Hippocampal formation (tissue), 2 donors: ENCODE measurements at places on chromosomes 6 and 20.

GRCh38 chr6:105739764-105740163 lies 336.9 kb upstream of the PREP start:
- DNase-seq = no peak

DNA sequence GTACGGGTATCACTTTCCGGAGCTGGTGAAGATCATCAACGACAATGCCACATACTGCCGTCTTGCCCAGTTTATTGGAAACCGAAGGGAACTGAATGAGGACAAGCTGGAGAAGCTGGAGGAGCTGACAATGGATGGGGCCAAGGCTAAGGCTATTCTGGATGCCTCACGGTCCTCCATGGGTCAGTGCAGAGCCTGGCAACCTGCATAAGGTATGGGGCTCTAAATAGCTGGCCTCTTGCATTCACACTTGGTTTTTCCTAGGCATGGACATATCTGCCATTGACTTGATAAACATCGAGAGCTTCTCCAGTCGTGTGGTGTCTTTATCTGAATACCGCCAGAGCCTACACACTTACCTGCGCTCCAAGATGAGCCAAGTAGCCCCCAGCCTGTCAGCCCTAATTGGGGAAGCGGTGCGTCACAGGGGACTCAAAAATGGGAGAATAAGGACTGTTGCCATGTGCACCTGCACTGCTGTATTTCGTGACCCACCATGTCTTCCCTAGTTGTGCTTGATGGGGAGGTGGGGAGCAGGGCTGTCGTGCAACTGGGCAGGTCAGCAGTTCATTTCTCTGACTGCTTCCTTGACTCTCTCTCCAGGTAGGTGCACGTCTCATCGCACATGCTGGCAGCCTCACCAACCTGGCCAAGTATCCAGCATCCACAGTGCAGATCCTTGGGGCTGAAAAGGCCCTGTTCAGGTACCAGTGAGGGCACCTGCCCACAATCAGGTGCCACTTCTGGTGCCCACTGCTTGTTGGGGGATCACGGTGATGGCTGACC lies 3.1 kb downstream of the NOP56 start:
- no peak for DNase-seq

- no peak for DNase-seq
Measured at GRCh38 chr20:16005915-16006493, 567.2 kb downstream of the KIF16B start.

DNA sequence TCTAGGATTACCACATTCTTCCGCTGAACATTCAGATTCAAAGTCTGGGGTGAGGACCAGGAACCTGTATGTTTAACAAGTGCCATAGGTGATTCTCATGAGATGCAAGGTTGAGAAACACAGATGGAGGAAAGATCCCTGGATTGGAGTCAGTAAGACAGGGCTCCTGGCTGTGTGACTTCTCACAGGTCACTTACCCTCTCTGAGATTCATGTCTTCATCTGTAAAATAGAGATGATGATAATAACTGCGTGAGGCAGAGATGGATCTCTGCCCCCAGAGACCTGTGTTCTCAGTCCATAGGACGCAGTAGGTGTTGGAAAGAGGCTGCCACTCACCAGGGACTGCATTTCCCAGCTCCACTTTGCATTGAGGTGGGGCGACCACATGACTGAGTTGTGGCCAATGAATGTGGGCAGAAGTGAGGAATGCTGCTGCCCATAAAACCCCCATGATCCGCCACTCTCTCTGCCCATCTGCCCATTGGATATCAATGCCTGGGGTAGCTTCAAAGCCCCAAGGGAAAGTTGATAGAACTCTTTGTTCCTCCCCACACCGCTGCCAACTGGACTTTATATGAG lies 13.6 kb upstream of the GDAP1L1 start:
- no peak for DNase-seq

- DNase-seq = no peak
Measured at GRCh38 chr6:48736501-48737206, 625.7 kb upstream of the PTCHD4 start.

- no peak for DNase-seq
Measured at GRCh38 chr20:31833130-31833930, 12.1 kb downstream of the FOXS1 start.

GRCh38 chr20:55253781-55254180 lies 751.5 kb downstream of the CBLN4 start:
- DNase-seq = no peak

DNA sequence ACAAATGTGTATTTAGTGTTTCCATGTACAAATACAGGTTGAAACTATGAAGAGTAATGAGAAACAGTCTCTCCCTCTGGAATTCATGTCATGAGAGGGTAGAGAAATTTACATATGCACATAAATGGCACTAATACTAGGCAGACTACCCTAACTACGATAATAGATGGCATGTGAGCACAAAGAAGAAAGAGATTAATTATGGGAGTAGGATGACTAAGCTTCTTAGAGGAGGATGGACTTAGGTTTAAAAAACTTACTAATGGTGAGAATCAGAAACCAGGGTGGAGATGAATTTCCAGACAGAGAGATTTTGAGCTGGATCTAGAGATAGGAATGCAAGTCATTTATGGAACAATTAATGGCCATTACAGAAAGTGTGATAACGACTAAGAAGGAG lies 225.3 kb upstream of the HTR1E start:
- no peak for DNase-seq

DNA sequence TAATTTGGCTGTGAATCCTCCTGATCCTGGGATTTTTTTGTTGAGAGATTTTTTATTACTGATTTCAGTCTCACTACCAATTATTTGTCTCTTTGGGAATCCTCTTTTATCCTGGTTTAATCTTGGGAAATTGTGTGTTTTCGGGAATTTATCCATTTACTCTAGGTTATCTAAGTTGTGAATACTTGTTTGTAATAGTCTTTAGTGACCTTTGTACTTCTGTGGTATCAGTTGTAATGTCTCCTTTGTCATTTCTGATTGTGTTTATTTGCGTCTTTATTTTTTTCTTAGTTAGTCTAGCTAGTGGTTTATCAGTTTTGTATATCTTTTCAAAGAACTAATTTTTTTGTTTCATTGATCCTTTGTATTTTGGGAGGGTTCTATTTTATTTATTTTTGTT lies 27.3 kb upstream of the ZNF337 start:
- no peak for DNase-seq

GRCh38 chr6:80607811-80608391 lies 501.4 kb downstream of the BCKDHB start:
- no peak for DNase-seq

- DNase-seq = no peak
Measured at GRCh38 chr20:57847104-57847503, 137.3 kb upstream of the PMEPA1 start.

DNA sequence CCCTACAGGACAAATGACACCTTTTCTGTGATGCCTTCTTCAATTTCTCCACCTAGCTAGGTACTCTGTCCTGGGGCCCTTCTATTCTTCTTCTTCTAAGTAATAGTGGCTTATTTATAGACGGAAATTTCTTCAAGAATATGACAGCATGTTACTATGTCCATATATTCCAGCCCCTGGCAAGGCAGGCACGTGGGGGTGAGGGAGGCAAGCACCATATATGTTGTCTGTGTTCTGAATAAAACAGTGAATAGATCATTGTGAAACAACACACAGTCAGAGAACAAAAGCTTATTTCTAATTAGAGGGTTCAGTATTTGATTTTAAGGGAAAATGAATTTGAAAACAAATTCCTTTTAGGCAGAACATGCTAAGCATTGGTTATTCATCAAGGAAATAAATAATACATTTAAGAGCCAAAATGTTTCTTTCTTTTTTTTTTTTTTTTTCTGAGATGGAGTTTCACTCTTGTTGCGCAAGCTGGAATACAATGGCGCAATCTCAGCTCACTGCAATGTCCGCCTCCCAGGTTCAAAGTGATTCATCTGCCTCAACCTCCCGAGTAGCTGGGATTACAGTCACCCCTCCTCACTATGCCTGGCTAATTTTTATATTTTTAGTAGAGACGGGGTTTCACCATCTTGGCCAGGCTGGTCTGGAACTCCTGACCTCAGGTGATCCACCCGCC lies 6.2 kb downstream of the HEBP2 start:
- no peak for DNase-seq

DNA sequence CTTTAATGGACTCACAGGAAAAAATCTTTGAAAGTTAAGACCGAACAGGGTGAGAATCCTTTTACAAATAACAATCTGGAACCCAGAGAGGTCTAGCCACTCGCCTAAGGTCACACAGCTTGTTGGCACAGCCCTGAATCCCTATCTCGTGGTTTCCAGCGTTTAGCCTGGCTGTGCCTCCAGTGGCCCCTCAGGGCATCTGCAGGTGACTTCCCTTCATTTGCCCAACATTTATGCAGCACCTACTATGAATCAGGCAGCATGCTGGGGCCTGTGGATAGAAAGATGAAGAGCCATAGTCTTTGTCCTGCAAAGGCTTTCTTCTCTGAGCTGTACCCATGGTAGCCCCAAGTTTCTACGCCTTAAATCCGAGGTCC lies 2.6 kb upstream of the NR2E1 start:
- no peak for DNase-seq

DNA sequence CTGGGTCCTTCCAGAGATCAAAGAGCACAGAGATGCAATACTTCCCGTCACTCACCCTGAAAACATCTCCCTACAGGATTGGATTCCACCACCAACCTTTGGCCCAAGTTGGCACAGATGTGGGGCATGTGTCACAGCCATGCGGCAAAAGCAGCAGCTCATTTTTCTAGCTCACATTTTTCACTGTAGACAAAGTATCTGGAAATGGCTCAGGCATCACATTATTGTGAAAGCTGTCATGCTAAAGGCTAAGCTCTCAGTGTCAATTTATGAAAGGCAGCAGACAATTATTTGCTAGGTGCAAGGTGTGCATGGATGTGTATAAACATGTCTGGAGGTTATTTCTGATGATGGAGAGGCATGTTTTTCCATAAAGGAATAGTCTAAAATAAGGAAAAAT lies 248.8 kb upstream of the PRND start:
- DNase-seq = no peak

DNA sequence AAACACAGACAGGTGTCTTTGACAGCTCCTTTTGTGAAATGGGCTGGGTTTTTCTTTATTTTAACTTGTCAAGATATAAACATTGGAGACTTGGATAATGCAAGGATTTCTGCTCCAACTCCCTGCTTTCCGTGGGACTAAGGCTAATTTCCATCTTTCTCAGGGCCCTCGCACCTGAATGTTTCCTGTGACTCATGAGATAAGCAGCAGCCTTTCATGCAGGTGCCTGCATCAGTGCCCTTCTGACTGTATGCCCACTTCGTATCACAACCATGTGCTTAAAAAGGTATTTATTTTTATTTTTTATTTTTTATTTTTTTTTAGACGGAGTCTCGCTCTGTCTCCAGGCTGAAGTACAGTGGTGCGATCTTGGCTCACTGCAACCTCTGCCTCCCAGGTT lies 736.1 kb downstream of the DOK5 start:
- DNase-seq = no peak

GRCh38 chr6:169215201-169215681 lies 38.4 kb downstream of the THBS2 start:
- DNase-seq = no peak

- DNase-seq = no peak
Measured at GRCh38 chr20:56752274-56752673, 123.2 kb downstream of the TFAP2C start.

GRCh38 chr6:73942592-73943186 lies 246.7 kb downstream of the CD109 start:
- DNase-seq = no peak

DNA sequence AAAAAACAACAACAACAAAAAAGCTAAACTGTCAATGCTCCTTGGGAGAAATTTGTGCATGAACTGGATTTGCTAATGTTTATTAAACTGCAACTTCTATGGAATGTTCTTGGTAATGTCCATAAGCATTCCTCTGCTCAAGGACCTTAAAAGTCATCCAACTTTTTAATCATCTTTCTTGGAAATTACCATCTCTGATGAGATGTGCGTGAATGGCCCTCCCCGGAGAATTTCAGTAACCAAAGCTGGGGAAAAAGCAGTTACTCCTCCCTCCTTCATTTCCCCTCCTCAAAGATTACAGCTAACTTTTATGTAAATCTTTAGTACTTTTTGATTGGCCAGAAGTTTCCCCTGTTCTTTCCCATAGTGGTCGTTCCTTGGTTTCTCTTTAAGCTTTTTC lies 5.2 kb downstream of the TBCC start:
- no peak for DNase-seq

DNA sequence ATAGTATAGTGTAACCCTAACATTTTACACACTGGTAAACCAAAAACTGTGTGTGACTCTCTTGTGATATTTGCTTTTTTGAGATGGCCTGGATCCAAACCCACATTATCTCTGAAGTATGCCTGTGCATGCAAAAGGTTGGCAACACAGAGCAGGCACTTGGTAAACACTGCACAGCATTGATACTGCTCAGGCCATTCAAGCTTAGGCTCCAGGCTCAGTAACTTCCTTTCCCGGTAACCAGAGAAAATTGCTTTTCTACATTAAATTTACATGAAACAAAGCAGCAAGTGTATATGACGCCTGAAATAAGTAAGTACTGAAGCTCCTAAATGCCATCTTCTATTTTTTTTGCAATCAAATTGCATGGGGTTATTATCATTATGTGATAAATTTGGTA lies 205.7 kb downstream of the EPM2A start:
- no peak for DNase-seq

DNA sequence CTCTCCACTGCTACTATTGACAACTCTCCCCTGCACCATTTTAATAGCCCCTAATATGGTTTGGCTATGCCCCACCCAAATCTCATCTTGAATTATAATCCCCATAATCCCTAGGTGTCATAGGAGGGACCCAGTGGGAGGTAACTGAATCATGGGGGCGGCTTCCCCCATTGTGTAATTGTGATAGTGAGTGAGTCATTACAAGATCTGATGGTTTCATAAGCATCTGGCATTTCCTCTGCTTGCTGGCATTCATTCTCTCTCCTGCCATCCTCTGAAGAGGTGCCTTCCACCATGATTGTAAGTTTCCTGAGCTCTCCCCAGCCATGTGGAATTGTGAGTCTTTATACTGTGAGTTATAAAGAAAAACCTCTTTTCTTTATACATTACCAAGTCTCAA lies 74.1 kb upstream of the TCF21 start:
- no peak for DNase-seq

DNA sequence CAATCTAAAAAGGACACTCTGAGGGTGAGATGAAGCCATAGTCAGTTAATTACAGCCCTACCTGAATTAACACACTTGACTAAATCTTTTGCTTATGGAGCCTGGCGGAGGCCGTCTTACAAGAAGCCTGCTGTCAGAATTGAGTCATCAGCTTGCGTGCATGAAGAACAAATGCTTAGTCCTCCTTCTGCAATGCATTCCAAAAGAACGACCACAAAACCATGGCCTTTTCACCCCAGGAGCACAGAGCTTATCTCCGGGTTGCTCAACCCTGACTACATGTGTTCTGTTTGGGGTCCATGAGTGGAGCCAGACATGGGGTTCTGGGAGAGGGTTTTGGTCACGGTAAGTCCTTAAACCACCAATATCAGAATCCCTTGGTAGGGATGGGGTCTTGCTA lies 318.1 kb downstream of the CLIC5 start:
- no peak for DNase-seq

DNA sequence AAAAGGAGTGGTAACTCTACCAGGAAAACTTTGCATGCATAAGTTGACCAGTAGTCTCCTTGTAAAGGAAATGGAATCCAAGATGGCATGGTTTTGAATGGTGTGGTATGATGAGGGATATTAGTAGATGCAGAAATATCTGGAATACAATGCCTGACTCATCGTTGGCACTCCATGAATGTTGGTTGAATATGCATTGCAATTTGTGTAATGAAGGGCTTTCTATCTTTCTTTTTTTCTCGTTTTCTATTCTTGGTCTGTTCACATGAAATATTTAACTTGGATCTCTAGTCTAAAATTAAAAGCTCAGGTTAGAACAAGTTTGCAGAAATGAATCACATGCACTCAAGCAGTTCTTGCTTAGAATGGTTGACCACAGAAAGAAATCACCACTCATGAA lies 277.3 kb upstream of the PRND start:
- DNase-seq = no peak

GRCh38 chr6:149965194-149966020 lies 1.7 kb downstream of the ULBP1 start:
- DNase-seq = no peak
